Activated naive CD4-positive, alpha-beta T cell (primary cell): ENCODE measurements at places on chromosomes 3 and 15.

DNA sequence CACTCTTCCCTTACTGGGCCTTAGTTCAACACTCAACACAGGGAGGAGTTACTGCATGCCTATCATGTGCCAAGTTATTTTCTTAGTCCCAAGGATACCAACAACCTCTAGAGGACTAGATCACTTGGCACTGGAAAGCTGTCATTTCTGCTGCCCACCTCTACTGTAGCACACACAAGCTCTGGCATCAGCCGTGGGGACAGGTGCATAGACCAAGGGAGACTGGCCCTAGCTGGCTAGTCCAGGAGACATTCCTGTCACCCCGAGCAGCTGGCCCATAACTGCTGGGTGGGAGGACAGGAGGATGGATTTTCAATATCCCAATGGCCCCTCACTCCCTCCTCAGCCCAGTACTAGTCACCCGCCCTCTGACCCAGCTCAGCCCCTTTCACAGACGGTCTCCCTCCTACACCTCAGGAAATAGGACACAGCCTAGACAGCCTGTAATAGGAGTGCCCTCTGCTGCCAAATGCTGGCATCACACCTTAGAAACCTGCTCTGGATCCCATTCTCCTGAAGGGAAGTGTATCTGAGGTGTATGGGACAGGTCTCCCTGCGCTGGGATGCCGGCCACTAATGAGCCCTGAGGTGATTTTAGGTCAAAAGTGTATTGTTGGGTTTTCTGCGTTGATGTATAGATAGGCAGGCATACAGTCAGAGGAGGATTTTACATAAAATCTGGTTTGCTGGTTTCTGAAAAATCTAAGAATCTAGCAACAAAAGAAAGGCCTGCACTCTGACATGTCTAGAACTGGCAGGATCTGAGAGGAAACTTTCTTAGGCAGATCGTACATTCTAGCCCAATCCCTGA lies 3.4 kb upstream of the DZIP1L start:
- peak; percentile 15 for DNase-seq

DNA sequence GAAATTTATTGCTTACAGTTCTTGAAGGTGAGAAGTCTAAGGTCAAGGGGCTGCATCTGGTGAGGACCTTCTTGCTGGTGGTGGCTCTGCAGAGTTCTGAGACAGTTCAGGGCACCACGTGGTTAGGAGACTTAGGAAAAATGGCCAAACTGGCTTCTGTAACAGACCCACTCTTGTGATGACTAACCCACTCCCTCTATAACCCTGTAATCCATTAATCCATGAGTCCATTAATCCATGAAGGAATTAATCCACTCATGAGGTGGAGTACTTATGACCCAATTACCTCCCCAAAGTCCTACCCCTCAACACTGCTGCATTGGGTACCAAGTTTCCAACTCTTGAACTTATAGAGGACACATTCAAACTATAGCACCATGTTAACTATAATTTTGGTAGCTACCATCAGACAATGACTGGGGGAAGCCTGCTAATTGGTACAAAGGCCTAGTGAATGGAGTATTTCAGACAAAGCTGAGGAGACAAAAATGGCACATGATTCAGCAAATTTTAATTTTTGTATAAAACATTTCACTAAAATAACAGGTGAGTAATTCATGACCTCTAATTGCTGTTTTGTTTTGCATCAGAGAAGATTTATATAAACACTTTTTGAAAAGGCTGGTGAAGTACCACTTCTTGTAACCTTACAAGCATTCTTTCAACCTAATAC lies 374.1 kb upstream of the TBL1XR1 start:
- no peak for DNase-seq

GRCh38 chr3:153142961-153143360 lies 19.1 kb upstream of the RAP2B start:
- no peak for DNase-seq

DNA sequence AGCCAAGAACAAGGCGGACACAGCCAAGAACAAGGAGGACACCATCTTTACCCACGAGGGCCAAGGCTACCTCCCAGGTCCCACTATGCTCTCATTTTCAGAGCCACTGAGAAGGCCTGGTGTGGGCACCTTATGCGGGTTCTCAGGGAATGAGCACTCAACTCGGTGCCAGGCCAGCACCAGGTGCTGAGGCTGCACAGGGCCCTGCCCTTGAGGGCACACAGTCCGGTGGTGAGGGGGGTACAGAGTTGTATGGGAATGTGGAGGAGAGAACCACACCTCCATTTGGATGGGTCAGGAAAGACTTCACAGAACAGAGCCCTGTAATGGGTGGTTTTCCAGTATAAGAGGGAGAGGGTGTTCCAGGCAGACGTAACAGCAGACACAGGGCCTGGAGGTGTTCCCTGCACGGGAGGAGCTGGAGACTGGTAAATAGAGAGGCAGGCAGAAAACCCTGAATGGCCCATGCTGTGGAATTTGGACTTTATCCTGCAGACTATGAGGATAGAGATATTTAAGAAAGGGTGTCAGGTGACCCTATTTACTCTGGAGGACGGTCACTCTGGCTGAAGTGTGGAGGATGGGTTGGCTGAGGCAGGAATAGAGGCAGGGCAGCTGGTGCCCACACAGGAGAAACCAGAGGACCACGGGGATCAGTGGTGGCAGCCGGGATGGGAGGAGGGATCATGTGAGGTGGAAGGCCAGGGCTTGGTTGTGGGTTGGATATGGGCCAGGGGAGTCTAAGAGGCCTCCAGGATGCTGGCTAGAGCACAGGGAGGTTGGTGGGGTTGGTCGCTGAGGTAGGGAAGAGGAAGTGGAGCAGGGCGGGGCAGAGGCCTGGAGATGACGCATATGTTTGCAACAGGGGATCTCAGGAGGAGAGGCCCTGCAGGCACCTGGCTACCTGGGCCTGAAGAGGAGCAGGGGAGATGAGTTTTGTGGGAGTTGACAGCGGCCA lies 34.6 kb downstream of the CRABP1 start:
- DNase-seq, result no peak

DNA sequence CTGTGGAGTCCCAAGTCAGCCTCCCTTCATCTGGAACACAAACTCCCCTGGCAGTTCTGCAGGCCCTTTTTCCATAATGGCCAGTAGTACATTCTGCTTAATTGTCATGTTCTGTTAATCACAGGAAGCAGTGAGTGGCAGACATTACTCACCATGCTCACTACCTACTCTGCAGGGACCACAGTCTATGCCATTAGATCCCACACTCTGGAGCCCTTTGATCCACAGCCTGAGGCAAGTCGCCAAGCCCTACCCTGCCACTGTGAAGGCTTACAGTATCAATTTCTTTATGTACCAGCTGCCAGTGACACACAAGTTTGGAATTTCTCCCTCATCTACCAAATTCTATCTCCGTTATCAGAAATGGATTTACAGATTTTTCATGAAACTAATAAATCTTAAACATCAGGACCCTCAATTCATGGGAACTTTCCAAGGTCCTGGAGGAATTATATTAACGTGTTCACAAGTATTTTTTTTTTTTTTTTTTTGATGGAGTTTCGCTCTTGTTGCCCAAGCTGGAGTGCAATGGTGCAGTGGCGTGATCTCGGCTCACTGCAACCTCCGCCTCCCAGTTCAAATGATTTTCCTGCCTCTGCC lies 20.6 kb upstream of the WWTR1 start:
- DNase-seq, result no peak

- DNase-seq, result no peak
Measured at GRCh38 chr3:178629430-178630178, 93.4 kb downstream of the KCNMB2 start.

GRCh38 chr3:110623571-110623970 lies 448.0 kb upstream of the NECTIN3 start:
- DNase-seq, result no peak

DNA sequence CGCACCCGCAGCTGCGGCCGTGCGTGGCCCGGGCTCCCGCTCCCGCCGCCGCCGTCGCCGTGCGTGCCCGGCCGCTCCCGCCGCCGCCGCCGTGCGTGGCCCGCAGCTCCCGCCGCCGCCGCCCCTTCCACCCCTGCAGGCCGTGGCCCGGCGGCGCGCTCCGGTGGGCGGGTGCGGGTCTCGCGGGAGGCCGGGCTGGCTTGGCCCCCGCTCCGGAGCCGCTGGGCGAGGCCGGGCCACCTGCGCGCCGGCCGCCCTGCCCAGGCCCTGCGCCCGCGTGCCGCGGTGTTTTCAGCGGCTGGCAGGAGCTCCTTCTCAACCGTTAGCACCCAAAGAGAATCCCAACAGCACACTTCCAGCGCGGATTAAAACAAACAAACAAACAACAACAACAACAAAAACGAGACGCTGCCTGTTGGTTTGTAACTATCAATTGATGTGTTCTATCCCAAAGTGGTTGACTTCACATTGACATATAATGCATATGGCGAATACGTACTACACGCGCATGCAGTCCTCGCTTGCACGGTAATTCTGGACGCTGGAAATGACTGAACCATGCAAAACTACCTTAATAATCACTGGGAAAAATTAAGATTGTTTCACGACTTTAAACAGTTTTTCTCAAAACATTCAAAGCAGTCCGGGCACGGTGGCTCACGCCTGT lies 113.7 kb upstream of the GOLGA8J start:
- no peak for DNase-seq

GRCh38 chr3:55615694-55616295 lies 128.7 kb upstream of the WNT5A start:
- no peak for DNase-seq

DNA sequence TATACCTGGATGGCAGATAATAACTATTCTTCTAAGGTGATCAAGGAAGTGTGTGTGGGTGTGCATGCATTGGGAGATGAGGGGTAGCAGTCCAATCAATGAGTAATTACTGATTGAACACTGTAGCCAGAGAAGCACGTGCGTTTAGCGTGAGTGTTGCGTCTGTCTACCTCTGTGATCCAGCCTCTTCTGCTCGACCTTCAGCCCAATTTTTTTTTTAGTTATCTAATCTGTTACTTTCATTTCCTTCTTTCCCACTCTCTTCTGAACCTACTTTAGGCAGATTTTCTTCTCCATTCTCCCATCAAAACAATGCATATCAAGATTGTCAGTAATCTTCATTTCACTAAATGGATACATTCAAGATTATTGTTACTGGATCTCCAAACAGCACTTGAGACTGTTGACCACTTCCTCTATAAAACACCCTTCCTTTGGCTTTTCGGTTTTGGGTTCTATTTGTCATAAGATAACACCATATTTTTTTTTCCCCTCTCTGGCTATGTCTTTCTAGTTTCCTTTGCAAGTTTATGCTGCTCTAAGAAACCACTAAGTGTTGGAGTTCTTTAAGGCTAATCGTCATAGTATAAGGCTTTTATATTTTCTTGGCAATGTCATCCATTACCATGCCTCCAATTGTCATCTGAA lies 41.0 kb downstream of the MCTP2 start:
- no peak for DNase-seq

DNA sequence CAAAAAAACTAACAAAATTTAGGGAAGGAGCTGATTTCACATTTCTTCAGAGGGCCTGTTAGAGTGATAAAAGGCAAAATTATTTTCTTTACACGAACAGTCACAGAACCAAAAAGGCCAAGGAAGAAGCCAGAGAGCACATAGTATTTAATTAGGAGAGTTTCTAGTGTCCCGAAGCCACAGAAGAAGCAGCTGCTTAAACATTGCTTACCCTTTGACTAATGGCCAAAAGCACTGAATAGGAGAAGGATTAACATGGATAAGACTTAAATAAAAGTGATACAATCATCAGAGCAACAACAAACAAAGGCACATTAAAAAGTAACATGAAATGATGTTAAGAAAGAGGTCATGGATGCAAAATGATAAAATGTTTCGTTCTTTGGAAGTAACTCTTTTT lies 98.6 kb downstream of the CHL1 start:
- DNase-seq, result no peak

DNA sequence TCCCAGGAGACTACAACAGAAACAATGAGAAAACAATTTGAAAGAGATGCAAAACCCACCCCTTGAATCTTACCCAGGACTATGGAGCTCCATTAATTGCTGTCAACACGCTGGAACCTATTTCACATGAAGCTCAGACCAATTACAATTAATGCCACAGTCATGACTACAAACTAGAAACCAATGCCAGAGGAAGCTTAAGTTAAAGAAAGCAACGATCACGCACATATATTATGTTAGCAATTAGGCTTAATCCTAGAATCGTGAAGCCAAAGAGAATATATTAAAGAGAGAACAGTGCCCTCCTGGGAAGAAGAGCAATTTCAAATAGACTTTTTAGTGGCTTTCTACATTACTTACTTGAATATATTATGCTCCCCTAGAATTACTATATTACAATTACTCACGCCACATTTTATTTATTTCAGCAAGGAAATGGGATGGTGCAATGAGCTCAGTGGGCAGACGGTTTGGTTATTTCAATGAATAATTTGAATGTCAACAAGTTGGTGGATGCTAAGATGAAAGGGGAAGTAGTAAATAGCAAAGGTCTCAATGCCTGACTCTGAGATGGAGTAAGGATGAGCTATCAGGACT lies 125.5 kb downstream of the GREM1 start:
- DNase-seq, result no peak
